CD4-positive, alpha-beta memory T cell (primary cell): ENCODE measurements at places on chromosomes 2 and 18.

DNA sequence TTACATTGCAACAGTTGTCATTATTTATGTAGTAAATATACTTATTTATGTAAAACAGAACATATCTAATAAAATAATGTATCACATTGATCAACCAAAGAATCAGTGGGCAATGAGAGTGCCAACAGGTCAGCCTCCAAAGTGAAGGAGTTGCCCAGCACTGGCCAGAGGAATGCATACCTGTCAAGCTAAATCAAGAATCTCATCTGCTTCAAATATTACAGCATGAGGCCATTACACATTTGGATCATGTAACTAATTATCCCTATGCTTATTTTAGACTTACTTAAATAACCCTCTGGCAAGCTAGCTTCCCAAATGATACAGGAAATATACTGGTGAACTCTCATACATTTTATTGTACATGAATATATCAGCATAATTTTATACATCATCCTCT, 1211.7 kb upstream of the ACVR2A start:
- DNase-seq, result no peak

DNA sequence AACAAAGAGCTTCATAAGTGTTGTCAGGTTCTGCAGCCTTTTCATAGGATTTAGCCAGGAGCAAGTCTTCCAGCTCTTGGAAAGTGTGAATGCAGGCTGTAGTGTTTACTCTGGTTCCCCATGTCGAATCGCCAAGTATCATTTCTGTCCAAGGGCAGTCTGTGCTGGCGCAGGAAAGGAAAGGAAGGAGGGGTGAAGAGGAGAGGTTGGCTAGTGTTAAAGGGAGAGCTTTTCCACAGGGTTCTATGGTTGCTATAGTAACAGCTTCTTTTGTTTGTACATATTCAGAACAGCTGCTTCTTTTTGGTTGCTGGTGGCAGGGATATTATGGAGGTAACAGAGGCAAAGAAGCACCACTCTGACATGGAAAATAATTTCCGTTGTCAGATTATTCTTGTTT, 69.9 kb downstream of the KCNH7 start:
- DNase-seq, result no peak

GRCh38 chr2:202022755-202023154, 10.9 kb upstream of the FZD7 start:
- DNase-seq, result no peak

GRCh38 chr2:45919711-45920111, 268.2 kb downstream of the PRKCE start:
- DNase-seq, result no peak

DNA sequence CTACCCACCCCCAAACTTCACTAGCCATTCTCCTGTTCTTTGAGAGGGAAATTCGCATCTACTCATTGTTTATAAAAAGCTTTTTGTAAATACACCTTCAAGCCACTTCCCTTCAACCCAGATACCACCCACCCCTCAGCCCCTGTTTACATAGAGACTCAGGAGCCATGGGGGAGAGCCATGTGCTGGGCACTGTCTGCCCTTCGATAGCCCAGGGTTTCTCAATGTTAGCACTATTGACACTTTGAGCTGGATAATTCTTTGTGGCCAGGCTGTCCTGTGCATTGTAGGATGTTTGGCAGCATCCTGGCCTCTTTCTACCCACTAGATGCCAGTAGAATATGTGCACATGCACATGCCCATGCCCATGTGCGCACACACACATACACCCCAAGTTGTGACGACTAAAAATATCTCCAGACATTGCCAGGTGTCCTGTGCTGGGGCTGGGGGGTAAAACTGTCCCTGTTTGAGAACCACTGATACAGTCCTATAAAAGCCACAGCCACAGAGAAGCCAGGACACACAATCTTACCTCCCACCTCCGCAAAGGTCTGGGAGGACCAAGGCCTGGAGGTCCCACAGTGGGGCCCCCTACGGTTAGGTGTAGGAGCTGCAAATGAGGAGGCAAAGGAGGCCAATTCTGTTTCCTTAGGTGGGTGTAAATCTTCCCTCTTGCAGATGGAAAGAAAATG, 44.5 kb upstream of the ASPRV1 start:
- no peak for DNase-seq

DNA sequence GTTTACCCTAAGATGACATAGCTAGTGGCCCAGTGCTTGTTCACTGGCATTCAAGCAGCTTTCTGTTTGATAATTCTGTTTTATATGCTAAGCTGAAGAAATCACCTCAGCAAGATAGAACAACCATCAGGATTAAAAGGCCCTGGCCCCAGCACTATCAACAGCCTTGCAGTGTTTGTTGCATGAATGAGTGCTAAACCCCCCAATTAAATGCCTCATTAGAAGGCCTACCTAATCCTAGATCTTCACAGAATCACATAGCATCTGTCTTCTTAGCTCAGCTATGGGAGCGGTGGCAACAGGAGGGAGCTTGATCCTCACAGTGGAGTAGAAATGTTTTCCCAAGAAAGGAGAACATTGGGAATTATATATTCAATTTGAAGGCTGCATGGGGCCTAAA, 194.1 kb upstream of the HNMT start:
- no peak for DNase-seq

- DNase-seq, result no peak
These were observed 827.0 kb downstream of the BCL11A start for GRCh38 chr2:59726228-59727120.

DNA sequence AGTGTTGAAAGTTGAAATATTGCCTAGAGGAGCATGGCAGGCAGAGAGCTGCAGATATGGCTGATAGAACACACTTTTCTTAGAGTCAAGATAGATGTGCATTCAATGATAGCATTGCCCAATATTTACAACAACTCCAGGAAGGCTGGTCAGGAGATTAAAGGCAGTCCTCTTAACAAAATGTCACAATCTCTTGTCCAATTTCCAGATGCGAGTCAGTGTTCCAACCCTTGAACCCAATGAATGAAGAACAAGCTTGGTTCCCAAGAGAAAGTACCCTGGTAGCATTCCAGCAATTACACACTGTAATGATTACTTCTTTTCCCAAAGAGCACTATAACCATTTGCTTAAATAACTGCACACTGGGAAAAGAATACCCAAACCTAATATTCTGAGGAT, 839.4 kb upstream of the VRK2 start:
- DNase-seq, result no peak

DNA sequence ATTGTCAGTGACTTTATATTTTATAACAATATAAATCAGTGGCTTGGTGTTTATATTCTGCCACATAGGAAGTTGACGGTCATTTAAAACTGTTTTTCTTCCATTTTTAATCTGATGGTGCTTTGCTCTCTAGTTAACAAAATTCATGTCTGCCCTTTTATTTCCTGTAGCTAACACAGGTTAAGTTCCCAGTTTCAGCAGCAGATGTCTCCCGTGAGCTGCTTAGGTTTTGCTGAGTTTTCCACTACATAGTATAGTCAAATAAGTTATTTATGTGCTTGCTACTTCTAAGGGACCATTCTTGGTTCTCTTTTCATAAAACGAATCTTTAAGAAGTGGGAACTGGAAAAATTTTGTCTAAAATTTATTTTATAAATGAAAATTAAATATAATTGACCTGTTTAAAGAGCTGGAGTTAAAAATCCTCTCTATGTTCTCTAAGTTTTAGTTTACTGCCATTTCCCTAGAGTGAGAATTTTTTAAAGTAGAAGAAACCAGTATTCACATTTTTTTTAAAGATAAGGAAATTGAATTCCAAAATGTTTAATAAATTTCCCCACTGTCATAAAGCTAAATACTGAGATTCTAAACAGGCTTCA, 20.6 kb downstream of the HTR2B start:
- DNase-seq, result peak; percentile 48

DNA sequence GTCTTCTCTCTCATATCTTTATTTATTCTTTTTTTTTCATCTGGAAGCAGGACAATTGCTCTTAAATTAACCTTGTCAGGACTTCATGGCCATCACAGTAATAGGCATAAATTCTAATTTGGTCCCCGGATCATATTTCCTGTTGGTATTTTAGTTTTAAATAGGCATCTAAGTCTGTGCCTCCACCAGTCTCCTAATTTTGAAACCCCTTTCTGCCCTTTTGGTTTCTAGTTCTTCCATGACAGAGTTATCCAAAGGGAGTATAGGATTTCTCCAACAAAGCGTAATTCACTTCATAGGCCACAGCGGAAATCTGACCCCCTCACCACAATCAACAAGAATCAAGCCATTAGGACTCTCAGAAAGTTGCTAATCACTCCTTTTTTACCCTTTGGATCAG, 3.8 kb downstream of the EPHA4 start:
- no peak for DNase-seq

DNA sequence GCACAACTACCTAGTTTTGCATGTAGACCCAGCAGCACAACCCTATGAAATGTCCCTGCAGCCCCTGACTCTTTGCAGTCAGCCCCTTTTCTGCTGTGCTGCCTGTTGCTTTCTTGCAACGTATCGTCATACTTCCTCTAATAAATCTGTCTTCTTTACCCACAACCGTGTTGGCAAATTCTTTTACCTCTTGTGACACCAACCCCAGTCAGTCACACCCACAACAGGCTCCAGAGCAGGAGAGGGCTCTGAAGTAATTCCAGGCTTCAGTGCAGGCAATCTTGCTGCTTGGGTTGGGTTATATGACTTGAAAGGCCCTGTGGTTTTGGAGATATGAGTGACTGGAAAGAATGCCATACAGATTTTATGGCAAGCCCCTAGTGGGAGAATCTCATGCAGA, 79.1 kb upstream of the KCNH7 start:
- DNase-seq, result no peak

DNA sequence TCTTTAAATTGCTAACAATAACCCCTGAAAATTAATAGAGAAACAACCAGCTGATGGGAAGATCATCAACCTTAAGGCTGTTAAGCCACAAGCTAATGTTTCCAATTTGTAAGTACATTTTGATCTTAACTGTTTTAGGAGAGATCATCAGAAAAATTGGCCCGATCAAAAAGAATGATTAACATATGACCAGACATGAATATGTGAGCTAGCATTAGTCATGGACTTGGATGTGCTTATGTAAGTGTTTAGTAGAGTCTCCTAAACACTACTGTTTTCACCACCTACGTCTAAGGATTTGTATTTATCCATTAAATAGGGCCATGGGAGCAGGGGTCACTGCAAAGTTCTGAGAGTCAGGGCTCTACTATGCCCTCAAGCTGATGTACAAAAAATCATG, 4.3 kb downstream of the LMAN1 start:
- DNase-seq, result no peak

- DNase-seq, result no peak
These were observed 326.3 kb downstream of the TSN start for GRCh38 chr2:122081751-122082150.

DNA sequence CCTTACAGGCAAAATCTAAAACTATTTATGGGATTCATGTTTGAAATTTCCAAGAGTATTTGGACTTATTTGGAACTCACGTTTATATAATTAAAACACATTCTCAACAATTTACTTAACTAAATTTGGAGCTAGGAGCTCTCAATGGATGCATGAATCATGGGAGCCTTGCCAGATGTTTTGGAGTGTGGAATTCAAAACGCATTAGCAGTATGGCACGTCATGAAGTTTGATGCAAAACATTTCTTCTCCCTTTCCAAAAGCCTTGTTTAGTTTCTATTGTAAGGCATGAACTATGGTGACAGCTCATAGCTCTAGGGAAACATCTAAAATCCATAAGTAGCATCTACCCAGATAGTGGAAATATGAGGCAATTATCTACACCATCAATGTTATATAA, 701.6 kb downstream of the SATB2 start:
- no peak for DNase-seq

DNA sequence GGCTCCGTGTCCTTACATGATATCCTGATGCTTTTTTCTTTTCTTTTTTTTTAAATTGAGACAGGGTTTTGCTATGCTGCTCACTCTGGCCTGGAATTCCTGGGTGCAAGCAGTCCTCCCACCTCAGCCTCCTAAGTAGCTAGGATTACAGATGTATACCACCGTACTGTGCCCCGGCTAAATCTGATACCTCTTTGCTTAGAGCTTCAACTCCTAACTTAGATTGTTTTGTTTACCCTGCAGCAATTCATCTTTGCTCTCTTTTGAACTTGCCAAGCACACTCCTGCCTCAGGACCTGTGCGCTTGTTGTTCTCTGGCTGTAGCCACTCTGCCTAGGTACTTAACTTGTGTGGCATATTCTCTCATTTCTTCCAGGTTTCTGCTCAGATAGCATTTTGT, 24.5 kb downstream of the RAB10 start:
- DNase-seq, result no peak

DNA sequence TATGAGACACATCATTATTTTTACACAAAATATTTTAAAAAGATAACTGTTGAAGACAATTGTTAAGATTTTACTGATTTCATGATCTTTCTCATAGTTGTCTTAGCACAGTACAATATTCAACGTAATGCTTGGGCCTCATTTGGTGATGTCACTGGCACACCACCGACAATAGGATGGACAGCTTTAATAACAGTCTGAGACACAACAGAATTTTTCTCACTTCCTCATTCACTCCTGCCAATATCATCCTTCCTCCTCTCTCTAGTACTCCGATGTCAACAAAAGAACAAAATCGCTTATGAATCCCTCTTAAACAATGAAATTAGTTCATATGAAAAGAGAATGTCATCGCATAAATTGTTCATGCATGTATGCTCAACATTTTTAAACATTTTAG, 461.9 kb upstream of the CDH7 start:
- no peak for DNase-seq

DNA sequence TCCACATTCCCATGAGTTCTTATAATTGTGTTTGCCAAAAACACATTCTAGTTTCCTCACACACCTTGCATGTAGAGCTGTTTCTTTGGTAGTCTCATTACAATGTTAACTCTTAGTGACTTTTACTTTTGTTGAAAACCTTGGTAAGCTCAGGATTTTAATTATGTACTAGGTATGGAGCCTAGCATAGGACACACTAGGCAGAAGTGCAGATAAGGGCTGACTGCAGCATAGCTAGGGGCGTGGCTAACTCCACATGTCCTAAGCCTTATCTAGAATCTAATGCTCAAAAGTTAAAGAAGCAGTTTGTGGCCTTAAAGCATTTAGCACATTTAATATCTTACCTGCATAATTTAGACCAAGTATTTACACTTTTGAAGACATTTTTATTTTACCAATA, 153.7 kb upstream of the FBXO11 start:
- no peak for DNase-seq

- DNase-seq, result no peak
These were observed 42.7 kb upstream of the TAF4B start for GRCh38 chr18:26183395-26184112.

DNA sequence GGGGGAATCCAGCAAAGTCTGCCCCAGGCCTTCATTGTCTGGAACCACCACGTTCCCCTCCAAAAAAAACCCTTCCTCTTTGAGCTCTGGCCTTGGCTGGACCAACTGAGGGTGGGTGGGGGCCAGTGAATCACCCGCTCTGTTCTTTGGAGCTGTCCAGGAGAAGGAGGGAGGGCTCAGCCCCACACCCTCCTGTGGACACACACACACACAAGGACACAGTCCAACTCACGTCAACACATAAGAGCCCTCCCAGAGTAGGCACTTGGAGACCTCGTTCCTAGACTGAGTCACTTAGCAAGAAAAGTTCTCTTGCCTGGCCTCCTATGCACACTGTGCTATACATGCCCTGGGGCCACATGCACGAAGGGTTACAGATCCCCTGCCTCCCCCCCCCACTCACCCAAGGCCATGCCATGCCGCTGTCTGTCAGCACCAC, 1.2 kb upstream of the TNS1 start:
- DNase-seq, result no peak

- DNase-seq, result no peak
These were observed 6.1 kb downstream of the IMPACT start for GRCh38 chr18:24432618-24433017.
